Caco-2 (cell line): ENCODE measurements at places on chromosomes 2 and 18. TPM values are rescaled to one million over a fixed set of nuclear protein-coding genes. Genes with fewer than 3 reads are reported as not detected.

DNA sequence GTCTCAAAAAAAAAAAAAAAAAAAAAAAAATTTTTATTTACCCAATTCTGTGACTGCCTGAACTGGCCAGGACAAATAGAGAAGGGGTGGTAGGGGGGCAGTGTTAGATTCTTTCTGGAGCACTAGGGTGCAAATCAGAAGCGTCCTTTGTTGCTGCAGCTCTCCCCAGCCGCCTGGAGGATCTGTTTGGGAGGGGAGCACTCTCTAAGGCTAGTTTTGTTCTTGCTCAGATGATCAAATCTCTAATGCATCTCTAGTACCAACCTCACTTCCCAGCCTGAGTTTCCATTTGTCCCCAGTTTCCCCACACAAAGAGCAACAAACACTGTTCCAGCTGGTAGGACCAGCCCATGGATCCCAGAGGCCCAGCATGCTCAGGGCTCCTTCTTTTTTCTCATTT, 83.0 kb downstream of the GBX2 start:
- no peaks in the 10 kb centered on the region for H3K27me3 ChIP-seq
- H3K27ac ChIP-seq, result no peak overlapping the region
- no peaks in the 10 kb centered on the region for H3K4me1 ChIP-seq
- H3K36me3 ChIP-seq, result no peaks in the 10 kb centered on the region
- no peak for DNase-seq

DNA sequence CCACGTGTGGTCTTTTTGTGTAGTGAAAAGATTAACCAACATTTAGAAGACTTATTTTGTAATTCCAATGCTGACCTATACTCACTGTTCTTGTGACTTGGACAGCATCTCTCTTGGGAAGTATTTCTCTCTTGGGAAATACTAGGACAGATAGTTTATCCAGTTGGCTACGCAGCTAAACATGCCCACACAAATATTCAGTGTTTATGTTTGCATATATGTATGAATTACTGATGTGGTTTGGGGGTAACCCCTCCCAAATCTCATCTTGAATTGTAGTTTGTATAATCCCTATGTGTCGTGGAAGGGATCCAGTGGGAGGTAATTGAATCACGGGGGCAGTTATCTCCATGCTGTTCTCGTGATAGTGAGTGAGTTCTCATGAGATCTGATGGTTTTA, 2062.3 kb upstream of the CELF4 start:
- DNase-seq, result no peak
- no peaks in the 10 kb centered on the region for H3K4me1 ChIP-seq
- no peaks in the 10 kb centered on the region for H3K27me3 ChIP-seq
- H3K36me3 ChIP-seq, result no peaks in the 10 kb centered on the region
- no peak overlapping the region for H3K27ac ChIP-seq

The SH2D6 gene
- total RNA-seq, result 0.51 and 0.88 TPM in 2 replicates

The PHOSPHO2 gene
- total RNA-seq, result 5.0 and 5.5 TPM in 2 replicates

DNA sequence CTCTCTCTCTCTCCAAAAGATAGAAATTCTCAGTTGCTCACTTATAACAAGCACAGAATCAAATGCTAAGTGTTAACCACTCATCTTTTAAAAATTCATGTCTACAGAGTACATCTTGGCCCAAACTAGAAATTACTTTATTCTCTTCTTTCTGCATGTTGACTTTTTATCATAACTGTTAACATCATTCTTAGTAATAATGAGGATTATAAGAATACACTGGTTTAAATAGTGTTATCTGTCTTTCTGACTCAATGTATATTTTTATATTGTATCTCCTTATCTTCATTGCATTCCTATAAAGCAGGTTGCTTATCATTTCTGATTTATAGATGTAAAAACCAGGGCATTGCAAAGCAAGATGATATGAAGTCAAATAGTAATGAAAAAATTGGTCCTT, 17.8 kb upstream of the KLF7 start:
- H3K4me1 ChIP-seq, result no peaks in the 10 kb centered on the region
- H3K27ac ChIP-seq, result no peak overlapping the region
- H3K27me3 ChIP-seq, result no peaks in the 10 kb centered on the region
- DNase-seq, result no peak

DNA sequence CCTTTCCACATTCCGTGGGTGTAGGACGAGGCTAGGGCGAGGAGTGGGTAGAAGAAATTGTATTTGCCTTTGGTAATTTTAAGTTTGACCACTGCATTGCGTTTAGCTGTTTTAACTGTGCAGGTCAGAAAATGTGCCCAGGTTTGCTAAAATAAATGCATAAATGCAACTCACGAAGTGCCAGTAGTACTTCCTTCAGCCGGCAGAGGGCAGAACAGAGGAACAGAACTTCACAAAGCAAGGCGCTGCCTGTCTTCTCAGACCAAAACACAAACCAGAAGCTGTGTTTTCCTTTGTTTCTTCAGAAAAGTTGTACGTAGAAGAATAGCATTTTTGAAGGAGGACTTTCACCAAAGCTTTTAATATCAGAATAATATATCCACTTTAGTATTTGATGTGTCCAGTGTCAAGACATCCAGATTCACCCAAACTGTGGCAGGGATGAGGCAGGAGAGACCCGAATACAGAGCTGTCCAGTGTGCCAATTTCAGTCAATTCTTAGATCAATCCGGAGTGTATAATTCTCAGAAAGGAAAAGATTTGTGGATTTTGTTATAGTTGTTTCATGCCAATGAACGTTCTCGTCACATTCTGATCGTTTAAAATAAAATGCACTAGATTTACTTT, 348.6 kb downstream of the DLGAP1 start:
- no peaks in the 10 kb centered on the region for H3K4me1 ChIP-seq
- no peak overlapping the region for H3K27ac ChIP-seq
- peak; percentile 69 for DNase-seq
- H3K27me3 ChIP-seq, result no peaks in the 10 kb centered on the region
- no peaks in the 10 kb centered on the region for H3K36me3 ChIP-seq
- no peak overlapping the region for H3K4me3 ChIP-seq

DNA sequence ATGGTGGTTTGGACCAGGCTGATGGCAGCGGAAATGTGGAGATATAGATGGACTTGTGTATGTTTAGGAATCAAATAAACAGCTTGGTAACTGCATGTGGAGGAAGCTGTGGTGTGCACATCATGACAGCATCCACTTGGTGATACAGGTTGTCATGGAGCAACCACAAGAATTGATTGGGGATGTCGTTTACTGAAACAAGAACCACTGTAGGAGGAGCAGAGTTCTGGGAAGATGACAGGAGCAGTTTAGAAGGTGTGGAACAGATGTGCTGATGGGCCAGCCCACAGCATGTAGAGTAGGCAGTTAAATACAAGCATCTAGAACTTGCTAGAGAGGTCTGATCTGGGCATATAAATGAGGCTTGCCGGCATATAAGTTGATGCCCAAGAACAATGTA, 152.4 kb upstream of the SERPINE2 start:
- DNase-seq, result no peak
- H3K27ac ChIP-seq, result no peak overlapping the region
- no peaks in the 10 kb centered on the region for H3K27me3 ChIP-seq
- H3K4me1 ChIP-seq, result no peaks in the 10 kb centered on the region

- no peaks in the 10 kb centered on the region for H3K4me1 ChIP-seq
- DNase-seq, result peak; percentile 21
- no peak overlapping the region for H3K27ac ChIP-seq
- H3K27me3 ChIP-seq, result no peaks in the 10 kb centered on the region
- no peak overlapping the region for H3K4me3 ChIP-seq
Observed at GRCh38 chr2:160353166-160353565, 140.4 kb downstream of the RBMS1 start.

DNA sequence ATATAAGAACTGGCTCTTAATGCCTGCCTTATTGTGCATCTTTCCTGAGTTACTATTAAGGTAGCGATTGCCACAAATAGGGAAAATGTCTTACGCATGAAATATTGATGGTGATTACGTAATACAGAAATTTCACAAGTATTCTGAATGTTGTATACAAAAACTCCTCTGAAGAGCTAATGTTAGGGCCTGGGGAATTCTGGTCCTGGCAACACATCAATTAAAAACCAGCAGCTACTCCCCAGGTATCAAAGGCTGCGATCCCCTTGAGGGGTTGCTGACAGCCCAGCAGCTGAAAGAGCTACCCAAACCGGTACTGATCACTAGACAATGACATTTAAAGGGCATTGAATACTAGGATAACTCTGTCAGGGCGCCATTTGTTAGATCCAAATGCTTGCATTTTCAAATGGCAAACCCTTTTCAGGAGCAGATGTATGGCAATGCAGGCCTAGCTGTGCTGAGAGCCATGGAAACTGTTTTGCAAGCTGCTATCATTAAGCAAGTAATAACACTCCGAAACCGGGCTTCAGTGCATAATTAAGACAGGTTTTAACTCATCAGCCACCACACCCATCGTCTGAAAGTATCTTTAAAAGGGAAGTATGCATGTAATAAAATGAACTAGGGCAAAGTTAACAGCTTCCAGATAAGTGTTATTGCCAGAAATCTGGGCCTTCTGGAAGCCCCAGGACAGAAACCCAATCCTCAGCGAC, 78.4 kb downstream of the CLHC1 start:
- peaks cover 59% of the 10 kb centered on the region for H3K4me1 ChIP-seq
- H3K4me3 ChIP-seq, result no peak overlapping the region
- H3K27me3 ChIP-seq, result no peaks in the 10 kb centered on the region
- no peak for DNase-seq
- H3K36me3 ChIP-seq, result no peaks in the 10 kb centered on the region

GRCh38 chr2:168635065-168635577, 167.3 kb upstream of the NOSTRIN start:
- 0 out of 2 replicates have a peak, but pooled peaks cover 13% of the 10 kb centered on the region for H3K4me1 ChIP-seq
- H3K27me3 ChIP-seq, result no peaks in the 10 kb centered on the region
- no peak for DNase-seq
- H3K4me3 ChIP-seq, result no peak overlapping the region
- H3K36me3 ChIP-seq, result no peaks in the 10 kb centered on the region

The ABCG5 gene
- not detected in 2 replicates for total RNA-seq

The CDK5R2 gene
- total RNA-seq, result 0.18 and 0.21 TPM in 2 replicates

The TBR1 gene
- total RNA-seq, result 0.07 and 0.11 TPM in 2 replicates

DNA sequence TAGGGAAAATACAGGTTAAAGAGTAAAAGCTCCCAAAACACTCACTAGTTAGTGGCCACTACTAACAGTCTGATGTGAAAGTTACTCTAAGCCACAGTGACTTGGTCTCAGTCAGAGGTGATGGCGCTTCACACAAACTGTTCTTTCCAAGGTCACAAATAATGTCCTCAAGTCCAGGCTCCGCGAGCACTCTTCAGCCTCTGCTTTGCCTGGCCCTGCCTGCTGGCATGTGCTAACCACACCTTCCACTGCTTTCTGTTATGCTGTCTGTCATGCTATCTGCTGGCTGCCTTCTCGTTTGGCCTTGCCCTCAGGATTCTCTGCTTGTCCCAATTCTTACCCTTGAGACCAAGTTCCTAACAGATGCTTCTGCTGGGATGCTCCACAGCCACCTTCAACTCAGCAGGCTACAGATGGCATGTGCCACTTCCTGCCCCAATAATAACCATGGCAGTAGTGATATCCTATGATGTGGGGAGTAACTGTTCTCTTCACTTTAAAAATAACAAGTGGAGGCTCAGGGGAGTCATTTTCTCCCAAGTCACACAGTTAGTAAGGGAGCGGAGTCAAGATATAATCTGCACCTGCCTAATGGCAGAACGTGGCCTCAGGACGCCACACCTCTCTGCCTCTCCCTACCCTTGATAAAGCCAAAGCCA, 75.7 kb downstream of the ZAP70 start:
- H3K27me3 ChIP-seq, result no peaks in the 10 kb centered on the region
- H3K4me1 ChIP-seq, result peaks cover 12% of the 10 kb centered on the region; the same call in 1 of the 2 replicates
- H3K4me3 ChIP-seq, result no peak overlapping the region
- no peak overlapping the region for H3K27ac ChIP-seq
- DNase-seq, result no peak
- H3K36me3 ChIP-seq, result peaks cover 2% of the 10 kb centered on the region; the same call in 1 of the 2 replicates

GRCh38 chr2:140596447-140596846, 1534.4 kb downstream of the LRP1B start:
- H3K27me3 ChIP-seq, result no peaks in the 10 kb centered on the region
- DNase-seq, result no peak
- no peak overlapping the region for H3K4me3 ChIP-seq
- H3K36me3 ChIP-seq, result no peaks in the 10 kb centered on the region
- H3K27ac ChIP-seq, result no peak overlapping the region

- H3K4me3 ChIP-seq, result no peak overlapping the region
- no peaks in the 10 kb centered on the region for H3K36me3 ChIP-seq
- no peak overlapping the region for H3K27ac ChIP-seq
- no peaks in the 10 kb centered on the region for H3K27me3 ChIP-seq
- DNase-seq, result no peak
Observed at GRCh38 chr18:78622907-78623541, 356.6 kb upstream of the SALL3 start.
